ENCODE measurements at places on chromosomes 11 and 22.

- no peak for DNase-seq
These were observed 2.5 kb downstream of the SELENOO start for GRCh38 chr22:50203288-50203687.

GRCh38 chr11:12798609-12799011 lies 124.4 kb downstream of the TEAD1 start:
- DNase-seq = no peak

DNA sequence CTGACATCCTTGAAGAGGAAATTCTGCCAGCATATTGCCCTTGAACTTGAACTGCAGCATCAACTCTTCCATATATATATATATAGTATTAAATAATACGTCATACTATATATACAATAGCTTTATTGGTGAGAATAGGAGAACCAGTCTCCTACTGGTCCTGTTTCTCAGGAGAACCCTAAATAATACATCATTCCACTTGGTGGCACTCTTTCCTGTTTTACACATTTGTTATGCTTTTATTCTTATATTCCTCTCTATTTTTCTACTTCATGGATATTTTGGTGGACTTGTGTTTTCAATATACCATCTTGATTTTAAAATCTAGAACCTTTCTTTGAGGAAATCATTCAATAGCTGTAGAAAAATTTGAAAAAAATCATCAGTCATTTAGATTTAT lies 193.3 kb downstream of the TRPC6 start:
- no peak for DNase-seq

DNA sequence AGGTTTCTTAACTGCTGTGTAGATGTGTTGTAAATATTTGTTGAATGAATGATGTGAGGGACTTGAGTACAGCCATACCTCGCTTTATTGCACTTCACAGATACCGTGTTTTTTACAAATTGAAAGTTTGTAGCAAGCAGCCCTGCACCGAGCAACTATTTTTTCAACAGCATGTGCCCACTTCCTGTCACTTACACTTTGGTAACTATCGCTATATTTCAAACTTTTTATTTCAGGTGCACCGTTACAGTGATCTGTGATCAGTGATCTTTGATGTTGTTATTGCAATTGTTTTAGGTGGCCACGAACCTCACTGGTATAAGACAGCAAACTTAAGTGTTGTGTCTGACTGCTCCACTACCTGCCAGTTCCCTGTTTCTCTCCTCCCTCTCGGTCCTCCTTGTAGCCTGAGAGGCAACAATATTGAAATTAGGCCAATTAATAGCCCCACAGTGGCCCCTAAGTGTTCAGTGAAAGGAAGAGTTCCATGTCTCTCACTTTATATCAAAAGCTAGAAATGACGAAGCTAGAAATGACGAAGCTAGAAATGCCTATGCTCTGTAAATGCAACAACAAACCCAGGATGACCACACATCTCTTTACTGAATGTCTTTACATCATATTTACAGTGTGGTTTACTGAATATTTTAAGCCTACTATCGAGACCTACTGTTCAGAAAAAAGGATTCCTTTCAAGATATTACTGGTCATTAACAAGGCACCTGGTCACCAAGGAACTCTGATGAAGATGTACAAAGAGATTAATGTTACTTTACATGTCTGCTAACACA lies 1.0 kb downstream of the SFI1 start:
- DNase-seq = no peak

GRCh38 chr11:96614846-96615245 lies 225.0 kb downstream of the JRKL start:
- DNase-seq = no peak

- no peak for DNase-seq
These were observed 185.5 kb downstream of the SWAP70 start for GRCh38 chr11:9849389-9849788.

GRCh38 chr11:112806876-112807275 lies 154.3 kb upstream of the NCAM1 start:
- DNase-seq = peak; percentile 43

GRCh38 chr11:35006389-35007128 lies 90.1 kb downstream of the PDHX start:
- DNase-seq = no peak

DNA sequence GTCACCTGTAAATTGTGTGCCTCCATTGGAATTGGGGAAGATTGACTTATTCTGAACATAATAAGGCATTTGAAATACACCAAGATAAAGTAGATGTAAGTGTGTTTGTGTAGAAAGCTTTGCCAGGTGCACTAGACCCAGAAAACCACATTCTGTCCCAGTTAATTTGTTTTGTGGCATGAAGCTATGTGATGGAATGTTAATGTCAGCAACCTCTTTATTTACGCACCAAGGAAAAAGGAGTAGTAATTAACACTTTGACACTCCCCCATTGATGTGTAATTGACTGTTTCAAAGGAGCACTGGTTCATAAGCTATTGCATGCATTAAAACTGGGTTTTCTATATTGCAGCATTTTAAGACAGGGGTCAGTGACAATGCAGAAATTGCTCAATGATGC lies 14.3 kb downstream of the EIF3M start:
- DNase-seq = no peak

GRCh38 chr22:46518038-46518437 lies 19.4 kb downstream of the CELSR1 start:
- no peak for DNase-seq

GRCh38 chr11:76636826-76637460 lies 33.6 kb downstream of the LRRC32 start:
- no peak for DNase-seq

DNA sequence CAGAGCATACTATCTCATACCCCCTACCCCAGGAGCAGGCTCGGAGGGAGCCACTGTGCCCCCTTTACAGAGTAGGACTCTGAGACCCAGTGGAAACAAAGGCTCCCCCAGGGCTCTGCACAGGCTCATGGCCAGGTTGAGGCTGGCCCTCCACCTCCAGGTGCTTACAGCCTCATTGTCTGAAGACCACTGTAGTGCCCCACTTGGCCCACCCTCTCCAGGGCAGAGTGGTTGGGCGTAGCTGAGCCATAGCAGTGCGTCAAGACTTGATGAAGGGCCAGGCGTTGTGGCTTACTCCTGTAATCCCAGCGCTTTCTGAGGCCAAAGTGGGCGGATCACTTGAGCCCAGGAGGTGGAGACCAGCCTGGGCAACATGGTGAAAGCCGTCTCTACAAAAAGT lies 1.7 kb downstream of the ANKRD13D start:
- no peak for DNase-seq

DNA sequence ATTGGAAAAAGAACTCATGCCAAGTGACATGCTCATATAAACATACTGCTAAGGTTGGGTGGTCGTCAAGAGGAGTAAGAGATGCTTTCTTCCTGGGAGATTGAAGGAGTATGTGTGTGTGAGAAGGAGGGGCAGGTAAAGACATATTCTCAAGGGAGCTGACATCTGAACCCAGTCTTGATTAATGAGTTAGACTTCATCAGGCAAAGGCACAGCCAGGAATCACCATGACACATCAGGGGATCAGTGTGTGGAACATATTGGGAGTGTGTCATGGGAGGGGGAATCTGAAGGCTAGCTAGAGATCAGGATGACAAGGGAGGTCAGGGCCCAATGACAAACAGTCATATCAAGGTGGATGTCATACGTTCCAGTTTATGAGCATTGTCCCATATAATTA lies 14.9 kb downstream of the CNTF start:
- no peak for DNase-seq

- no peak for DNase-seq
These were observed 21.7 kb downstream of the VWCE start for GRCh38 chr11:61273178-61274078.

- no peak for DNase-seq
These were observed 12.2 kb downstream of the CABIN1 start for GRCh38 chr22:24023204-24023789.

- no peak for DNase-seq
These were observed 38.6 kb upstream of the SC5D start for GRCh38 chr11:121253951-121254350.

DNA sequence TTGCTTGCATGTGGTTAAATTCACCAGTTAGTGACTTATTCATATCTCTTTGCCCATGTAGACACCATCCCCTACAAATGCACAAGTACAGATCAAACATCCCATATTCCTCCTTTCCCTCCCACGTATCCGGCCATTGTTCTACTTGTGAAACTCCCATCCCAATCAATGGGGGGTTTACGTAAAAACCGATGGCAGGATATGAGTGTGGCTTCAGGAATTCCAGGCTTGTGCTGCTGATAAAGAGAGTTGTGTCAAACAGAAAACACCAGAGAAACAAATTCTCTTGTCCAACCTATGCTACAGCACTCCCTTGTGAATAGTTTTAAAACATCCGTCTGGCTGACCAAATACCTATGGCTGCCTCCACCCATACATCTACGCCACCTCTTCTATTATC lies 15.5 kb downstream of the FLI1 start:
- DNase-seq = no peak

- DNase-seq = no peak
These were observed 29.3 kb downstream of the OR8B12 start for GRCh38 chr11:124514131-124514530.

GRCh38 chr11:45928535-45929215 lies 6.2 kb downstream of the LARGE2 start:
- DNase-seq = no peak

GRCh38 chr11:62157603-62158002 lies 32.4 kb upstream of the SCGB1D1 start:
- no peak for DNase-seq

- no peak for DNase-seq
These were observed 181.1 kb upstream of the NECTIN1 start for GRCh38 chr11:119910051-119910450.

DNA sequence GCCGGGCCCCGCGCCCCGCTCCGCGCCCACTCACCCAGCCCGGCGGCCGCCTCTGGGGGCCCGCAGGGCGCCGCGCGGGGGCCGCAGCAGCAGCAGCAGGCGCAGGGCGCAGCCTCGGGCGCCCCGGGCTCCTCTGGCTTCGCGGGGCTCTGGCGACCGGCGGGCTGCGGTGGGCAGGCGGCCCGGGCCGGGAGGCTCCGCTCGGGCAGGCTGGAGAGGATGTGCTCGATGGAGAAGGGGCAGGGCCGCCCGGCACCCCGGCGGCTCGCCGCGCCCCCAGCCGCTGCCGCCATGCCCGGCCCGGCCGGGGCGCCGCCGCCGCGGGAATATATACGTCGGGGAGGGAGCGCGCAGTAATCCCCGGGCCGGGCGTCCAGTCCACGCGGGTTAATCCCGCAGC lies at the start of gene GSC2:
Gene GSC2, minus strand, starts transcription at position 302 of the 400 bp plus-strand sequence. Its CDS starts 9 bp downstream, at position 293.
- DNase-seq = no peak

DNA sequence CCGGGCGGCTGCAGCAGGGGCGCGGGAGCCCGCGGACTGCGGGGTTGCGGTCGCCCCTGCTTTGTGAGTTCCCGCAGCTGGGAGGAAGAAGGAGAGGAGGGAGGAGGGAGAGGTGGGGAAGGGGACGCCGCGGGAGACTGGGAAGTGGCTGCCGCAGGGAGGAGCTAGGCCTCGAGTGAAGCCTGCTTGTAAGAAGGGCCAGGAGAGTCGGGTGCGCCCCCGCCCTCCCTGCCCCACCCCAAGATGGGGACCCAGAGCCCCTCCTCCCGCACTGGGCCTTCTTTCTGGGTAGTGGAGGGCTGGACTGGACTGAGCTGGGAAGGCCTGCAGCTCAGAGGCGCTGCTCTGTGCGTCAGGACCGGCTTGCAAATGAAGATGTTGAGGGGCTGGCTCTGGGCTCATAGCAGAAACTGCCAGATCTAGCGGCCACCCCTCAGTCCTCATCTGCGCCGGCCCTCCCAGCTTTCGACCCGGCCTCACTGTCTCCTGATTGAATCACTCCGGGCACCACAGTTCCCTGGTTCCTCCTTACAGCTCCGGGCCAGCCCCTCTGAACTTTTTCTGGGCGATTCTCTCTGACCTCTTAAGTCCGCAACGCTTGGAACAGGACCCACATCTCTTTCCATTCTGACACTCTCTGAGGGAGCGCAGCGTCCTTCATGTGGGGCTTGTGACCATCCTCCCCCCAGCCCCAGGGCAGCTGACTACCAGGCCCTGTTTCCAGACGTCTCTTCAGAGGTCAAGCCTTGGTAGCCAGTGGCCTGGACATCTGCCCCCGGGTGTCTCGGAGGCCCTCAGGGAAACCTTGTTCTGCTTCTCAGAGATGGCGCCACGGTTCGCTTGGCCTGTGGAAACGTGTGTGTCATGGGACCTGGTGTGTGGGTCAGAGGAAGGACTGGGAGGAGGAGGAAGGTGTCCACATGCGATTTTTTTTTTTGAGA lies 21.9 kb downstream of the SERPINH1 start:
- DNase-seq = peak; percentile 63

Measured in NCI-H510A treated with DMSO at 0.1 percent for 48 hours (cell line).